H9 (cell line): ENCODE measurements at places on chromosomes 13 and 19. TPM values are rescaled to one million over a fixed set of nuclear protein-coding genes. Genes with fewer than 3 reads are reported as not detected.

- DNase-seq = no peak
- H3K4me3 ChIP-seq = no peak overlapping the region
- H3K27me3 ChIP-seq = no peaks in the 10 kb centered on the region
- H3K27ac ChIP-seq = no peak overlapping the region
- H3K4me1 ChIP-seq = no peaks in the 10 kb centered on the region
These were observed 1325.2 kb upstream of the PRR20A start for GRCh38 chr13:55815458-55816033.

- no peaks in the 10 kb centered on the region for H3K27me3 ChIP-seq
- H3K27ac ChIP-seq = no peak overlapping the region
- H3K36me3 ChIP-seq = no peaks in the 10 kb centered on the region
- H3K4me3 ChIP-seq = no peak overlapping the region
These were observed 17.7 kb downstream of the SIAH3 start for GRCh38 chr13:45833663-45834375.

GRCh38 chr19:35151273-35152065 is 3.1 kb upstream of the FXYD5 start:
- H3K27ac ChIP-seq = no peak overlapping the region
- peaks cover 2% of the 10 kb centered on the region; the same call in 1 of the 2 replicates for H3K36me3 ChIP-seq
- H3K4me1 ChIP-seq = peaks cover 10% of the 10 kb centered on the region; the same call in 1 of the 2 replicates

- peaks cover 42% of the 10 kb centered on the region for H3K36me3 ChIP-seq
- H3K27ac ChIP-seq = peak within 1 kb of the TSS; percentile 24
- no peaks in the 10 kb centered on the region for H3K27me3 ChIP-seq
- peak within 1 kb of the TSS; percentile 93 for H3K4me3 ChIP-seq
These were observed at the start of gene CUL4A for GRCh38 chr13:113209336-113209758. Gene CUL4A, plus strand, starts transcription at chr13:113209613. Its CDS starts 15 bp downstream, at chr13:113209628.

Gene CEACAM5
- not detected in 2 replicates for total RNA-seq

Gene HSH2D
- 1.8 and 2.3 TPM in 2 replicates for total RNA-seq
